ENCODE measurements at places on chromosomes 7 and 10.
A peak's percentile ranks its signal among the peaks of the same experiment; 100 is the strongest.

GRCh38 chr7:116501425-116502167 lies 2.1 kb downstream of the CAV2 start:
- DNase-seq, result peak; percentile 50

DNA sequence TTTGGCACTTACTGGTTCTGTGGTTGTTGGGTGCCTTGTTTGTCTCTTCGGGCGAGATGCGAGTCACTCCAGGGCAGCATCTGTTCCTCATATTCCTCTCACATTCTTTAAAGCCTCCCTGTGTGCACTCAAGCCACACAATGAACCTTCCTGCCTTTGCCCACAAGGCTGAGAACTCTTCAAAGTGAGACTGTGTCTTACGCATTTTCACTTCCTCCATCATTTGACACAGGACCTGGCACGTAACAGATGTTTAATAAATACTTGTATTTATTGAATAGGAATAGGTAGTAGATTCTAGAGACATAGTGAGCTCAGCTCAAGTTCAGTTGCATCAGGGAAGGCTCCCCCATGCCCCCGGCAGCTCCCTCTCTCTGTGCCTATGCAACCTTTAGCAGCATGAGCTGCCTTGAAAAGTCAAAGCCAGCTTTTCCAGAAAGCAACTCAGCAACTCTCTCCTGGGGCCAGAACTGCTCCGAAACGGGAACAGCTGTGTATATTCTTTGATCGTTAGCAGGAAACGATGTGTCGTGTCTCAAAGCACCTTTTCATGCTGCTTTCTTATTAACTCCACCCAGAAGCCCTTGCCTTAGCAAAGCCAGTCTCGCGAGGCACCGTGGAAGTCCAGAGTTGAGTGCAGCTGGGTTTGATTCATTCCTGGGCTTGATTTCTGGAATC lies 97.5 kb downstream of the PFKFB3 start:
- DNase-seq, result no peak

- no peak for DNase-seq
These were observed 210.1 kb upstream of the STK17A start for GRCh38 chr7:43372676-43373355.

GRCh38 chr10:48497780-48498770 lies 106.8 kb downstream of the ARHGAP22 start:
- DNase-seq, result peak; percentile 26

- no peak for DNase-seq
These were observed 780.5 kb downstream of the TYW1 start for GRCh38 chr7:67777119-67777518.

GRCh38 chr10:88222881-88223280 lies 359.5 kb downstream of the PTEN start:
- DNase-seq, result no peak

GRCh38 chr10:11336722-11337162 lies 274.7 kb downstream of the USP6NL start:
- DNase-seq, result no peak

Data from left lobe of liver (tissue), 2 donors.